ENCODE measurements at places on chromosomes 1 and 21.

DNA sequence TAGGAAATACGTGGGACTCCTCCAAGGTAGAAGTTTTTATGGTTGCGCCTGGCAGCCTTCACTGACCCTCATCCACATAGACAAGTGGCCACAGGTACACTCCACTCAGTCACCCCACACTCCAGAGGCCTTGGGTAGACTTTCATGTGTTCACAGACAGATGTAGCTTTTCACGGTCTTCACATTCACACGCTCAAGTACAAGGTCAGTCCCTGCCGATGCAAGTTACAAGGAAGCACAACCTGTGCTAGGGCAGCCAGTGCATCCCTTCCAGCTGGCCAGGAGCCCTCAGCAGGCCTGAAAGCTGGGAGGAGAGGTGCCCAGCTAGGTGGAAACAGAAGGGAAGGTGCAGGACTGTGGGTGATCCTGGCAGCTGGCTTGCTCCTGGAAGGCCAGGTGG, 55.5 kb upstream of the FAM20B start:
- DNase-seq: no peak

DNA sequence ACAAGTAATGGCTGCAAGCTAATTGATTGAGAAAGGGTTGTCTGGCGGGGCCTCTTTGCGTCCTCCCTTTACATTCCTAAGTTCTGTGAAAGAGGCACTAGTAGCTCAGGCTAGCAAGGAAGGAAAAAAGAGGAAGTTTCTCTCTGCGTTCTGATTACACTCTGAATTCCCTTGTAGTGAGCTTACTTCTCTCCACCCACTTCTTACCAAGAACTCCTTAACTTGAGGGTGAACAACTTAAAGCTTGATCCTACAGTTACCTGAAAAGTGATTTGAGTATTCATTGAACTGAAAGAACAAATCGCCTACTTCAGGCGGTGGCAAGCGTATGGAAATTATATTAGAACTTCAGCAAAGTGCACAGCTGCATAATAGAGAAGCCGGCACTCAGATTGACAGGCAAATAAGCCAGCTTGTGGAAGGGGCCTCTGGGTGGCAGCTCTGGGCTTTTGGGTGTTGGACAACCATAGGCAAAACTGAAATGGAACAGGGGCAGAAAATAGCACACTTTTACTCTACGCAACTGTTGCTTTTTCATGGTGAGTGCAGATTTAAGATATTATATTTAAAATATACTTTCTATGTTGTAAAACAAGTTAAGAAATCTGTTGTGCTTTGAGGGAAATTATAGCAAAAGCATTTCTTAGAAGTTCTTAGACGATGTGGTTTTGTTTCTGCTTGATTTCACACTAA, 464.5 kb downstream of the USP25 start:
- DNase-seq: no peak

DNA sequence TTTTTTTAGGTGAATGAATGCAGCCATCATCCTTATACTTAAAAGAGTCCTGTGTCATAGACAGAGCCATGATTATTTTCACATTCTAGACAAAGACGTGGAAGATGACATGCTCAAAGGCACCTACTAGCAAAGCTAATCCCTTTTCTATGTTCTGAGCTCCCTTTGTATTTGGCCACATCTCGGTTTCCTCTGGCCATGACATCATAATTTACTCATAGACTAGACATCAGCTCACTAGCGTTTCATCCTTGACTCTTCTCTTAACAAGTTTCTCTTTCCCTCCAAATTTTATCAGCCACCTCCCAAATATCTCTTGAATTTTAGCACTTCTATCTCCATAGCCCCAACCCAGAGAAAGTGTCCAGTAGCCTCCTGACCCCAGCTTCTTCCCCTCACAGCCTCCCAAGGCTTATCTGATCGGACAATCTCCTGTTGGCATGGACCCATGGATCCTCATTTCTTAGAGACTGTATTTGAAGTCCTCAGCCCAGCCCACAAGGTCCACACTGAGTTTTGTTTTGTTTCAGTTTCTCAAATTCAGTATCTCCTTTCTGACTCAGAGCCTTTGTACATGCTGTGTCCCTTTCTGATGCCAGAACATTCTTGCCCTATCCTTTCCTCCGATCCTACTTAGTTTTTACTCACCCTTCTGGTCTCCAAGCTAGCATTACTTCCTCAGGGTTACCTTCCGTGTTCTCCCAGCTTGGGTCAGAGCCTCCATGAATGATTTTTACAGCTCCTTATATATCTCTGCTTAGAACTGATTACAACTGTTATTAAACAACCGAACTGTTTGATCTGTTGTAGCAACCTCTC, 33.0 kb upstream of the EPS8L3 start:
- DNase-seq: no peak

- no peak for DNase-seq
These were observed 393.1 kb downstream of the CAMTA1 start for GRCh38 chr1:7178336-7178735.

- no peak for DNase-seq
These were observed 521.4 kb upstream of the CAMK1G start for GRCh38 chr1:209062081-209062620.

- DNase-seq: peak; percentile 83
These were observed 685 bp upstream of the VAMP4 start for GRCh38 chr1:171742577-171742922.

DNA sequence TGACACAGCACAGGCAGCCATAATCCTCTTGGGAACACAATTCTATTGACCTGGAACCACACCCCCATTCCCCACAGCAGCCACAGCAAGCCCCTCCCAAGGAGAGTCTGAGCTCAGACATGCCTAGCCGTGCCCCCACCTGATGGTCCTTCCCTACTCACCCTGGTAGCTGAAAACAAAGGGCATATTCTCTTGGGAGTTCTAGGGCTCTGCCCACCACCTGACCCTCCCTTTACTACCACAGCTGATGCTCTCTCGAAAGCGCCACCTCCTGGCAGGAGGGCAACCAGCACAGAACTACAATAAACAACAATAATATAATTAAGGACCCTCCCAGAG, 184.8 kb upstream of the COA6 start:
- DNase-seq: no peak
